Activated T-cell treated with anti-CD3 and anti-CD28 coated beads for 4 hours (primary cell): ENCODE measurements at places on chromosomes 12 and 14.
A peak's percentile ranks its signal among the peaks of the same experiment; 100 is the strongest.

- DNase-seq: no peak
These were observed 25.4 kb downstream of the TTC6 start for GRCh38 chr14:37620856-37621255.

DNA sequence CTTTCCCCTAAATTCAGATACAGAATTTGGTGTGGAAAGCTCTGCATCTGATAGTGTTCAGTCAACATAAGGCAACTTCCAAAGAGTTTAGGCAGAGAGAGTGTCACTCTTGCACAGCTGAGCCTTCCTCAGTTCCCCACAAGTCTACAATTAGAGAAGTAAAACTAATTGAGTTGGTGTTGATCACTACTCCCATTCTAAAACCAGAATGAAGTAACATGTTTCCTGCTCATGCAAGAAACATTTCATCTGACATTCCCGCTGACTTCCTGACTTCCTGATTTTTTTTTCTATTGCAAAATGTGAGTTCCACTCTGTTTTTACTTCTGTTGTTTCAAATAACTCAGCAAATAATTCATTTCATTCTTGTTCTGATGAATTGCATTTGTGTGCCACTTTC, 271.0 kb downstream of the ALG10B start:
- DNase-seq: no peak

DNA sequence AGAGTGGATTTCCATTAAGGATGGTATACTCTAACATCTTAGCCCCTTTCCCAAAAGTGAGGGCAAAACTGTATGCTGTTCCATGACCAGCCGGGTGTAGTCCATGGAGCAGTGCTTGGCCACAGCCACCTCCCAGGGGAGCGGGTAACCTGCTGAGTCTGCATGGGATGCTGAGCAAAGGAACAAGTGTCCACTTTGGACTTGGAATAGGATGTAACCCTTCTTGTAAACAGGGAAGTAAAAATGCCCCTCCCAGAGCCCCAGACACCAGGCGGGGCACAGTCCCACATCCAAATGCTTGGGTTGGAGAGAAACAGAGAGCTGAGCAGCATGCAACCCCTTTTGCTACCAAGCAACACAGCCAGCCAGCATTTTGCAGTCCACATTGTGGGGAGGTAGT, 65.6 kb downstream of the ACTN1 start:
- no peak for DNase-seq

- no peak for DNase-seq
These were observed 58.3 kb downstream of the PRKCH start for GRCh38 chr14:61379639-61380184.

DNA sequence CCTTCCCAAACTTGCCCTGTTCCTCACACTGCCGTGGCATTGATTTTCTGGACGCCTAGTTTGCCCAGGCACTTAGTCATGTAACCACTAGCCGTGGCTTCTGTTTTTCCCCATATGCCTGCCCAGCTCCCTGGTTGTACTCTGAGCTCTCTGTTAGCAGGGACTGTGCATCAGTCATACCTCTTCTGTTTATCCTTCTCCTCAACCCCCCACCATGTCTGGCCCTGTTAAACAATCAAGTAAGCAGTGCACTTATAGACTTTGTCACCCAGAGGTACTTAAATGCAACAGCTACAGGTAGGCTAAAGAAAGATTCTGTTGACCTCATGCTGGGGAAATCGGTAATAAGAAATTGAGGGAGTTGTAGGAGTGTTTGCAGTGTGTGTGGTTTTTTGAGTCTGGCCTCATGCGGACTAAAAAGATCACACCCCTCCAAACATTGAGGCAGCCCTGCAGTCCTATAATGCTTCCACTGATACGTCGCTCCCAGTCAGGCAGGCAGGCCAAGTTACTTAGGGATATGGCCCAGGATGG, 17.0 kb downstream of the UBE3B start:
- DNase-seq: no peak

DNA sequence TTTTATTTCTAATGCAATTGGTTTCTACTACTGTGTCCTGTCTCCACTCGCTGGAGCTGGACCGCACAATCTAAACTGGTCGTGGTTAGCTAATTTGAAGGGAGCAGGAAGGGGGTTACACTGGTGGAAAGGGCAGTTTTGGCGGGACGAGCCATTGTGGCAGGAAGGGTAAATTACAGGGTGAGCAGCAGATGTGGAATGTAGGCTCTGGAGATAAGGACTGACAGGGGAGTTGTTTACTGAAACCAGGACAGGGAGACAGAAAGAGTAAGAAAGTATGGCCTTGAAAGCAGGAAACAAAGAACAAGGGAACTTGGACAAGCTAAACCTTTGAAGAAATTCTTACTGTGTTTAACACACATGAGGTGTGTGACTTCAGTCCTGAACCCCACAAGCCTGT, 147.8 kb downstream of the ATXN7L3B start:
- no peak for DNase-seq

DNA sequence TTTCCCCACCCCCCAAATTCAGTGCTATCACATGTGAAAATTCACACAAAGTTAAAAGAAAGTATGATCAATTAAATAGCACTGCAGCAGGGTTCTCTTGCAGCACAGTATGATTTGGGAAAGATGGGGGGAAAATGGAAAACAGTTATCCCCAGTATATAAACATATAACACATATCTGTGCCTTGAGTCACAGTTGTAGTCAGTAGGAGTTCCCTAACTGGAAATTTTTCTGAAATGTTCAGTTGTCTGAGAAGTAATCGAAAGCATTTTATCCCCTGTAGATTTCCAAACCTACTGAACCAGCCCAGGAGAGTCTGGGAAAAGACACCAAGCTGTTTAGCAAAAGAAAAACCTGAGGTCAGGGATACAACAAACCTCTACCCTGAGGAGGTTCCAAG, 47.0 kb downstream of the C12orf50 start:
- no peak for DNase-seq

GRCh38 chr14:53715193-53715721, 241.4 kb downstream of the BMP4 start:
- no peak for DNase-seq

DNA sequence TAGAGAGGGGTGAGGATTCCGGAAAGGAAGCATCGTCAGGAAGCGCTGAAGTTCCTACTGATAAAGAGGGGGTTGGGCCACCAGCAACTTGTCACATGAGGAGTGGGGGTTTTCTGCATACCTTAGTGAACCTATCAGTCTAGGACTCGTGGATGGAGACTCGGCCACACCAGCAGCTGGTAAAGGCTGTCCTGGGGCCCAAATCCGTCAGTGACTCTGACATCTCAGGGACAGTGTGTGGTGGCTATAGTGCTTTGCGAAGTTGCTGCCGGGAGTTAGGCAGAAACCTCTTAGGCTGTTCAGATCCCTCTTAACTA, 16.4 kb downstream of the RNASE2 start:
- no peak for DNase-seq

- no peak for DNase-seq
These were observed 542.4 kb downstream of the DIO2 start for GRCh38 chr14:79668951-79669350.

DNA sequence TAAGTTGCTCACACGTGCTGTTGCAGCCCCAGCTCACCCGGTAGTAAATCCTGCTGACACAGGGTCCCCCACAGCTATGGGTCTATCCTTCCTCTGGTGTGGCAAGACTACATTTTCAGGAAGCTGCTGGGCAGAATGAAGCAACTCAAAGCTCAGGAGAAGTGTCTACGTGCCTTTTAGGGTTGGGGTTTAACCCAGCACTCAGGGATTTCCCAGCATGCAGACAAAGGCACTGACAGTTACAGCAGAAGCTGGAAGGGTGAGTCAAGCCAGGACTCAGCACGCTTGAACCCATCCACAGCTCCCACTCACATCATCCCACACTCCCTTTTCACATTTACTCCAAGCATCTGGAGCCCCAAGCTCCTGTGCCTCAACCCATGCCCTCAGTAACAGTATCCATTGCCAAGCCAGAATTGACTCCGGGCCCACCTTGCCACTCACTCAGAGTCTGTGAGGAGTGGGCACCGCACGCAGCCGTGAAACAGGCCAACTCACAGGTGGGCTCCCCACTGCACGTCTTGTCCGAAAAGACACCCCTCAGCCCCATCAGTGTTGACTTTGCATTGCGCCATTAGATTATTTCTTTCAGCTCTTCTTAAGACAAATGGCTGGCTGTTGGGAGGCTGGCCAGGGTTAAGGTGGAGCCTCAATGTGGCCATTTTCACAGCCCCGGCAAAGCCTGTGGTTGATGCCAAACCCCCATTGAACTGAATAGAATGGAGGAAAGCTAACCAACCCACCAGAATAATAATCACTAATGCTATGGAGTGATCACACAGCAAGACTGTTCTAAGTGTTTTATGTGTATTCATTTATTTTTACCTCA, 59.6 kb downstream of the ZFP36L1 start:
- no peak for DNase-seq

GRCh38 chr12:74896186-74896585, 313.5 kb downstream of the KCNC2 start:
- DNase-seq: no peak

- no peak for DNase-seq
These were observed 159.3 kb downstream of the TTC8 start for GRCh38 chr14:88983755-88984154.

- DNase-seq: no peak
These were observed 45.5 kb downstream of the DERA start for GRCh38 chr12:15956413-15957185.

DNA sequence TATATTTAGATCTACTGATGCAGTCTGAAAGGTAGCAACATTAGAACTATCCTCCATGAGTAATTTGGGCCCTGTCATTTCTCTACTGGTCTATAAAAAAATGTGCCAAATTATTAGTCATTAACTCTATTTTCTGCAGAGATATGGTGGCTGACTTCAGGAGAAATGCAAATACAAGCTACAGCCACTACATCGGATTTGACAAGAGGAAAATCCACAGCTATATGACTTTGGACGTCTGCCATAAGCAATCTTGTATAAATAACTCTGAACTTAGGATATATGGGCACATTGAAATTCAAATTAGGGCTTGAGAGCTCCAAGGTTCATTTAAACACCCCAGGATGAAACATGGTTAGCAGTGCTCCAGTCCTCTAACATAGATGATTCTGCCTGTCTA, 983.0 kb upstream of the LRFN5 start:
- DNase-seq: no peak

GRCh38 chr12:62044450-62045135, 215.6 kb upstream of the USP15 start:
- no peak for DNase-seq

- no peak for DNase-seq
These were observed 83.1 kb downstream of the ANO6 start for GRCh38 chr12:45298721-45299692.

- peak; percentile 42 for DNase-seq
These were observed 19.3 kb downstream of the ZC2HC1C start for GRCh38 chr14:75088566-75089373.

- DNase-seq: no peak
These were observed 1888.1 kb upstream of the SEL1L start for GRCh38 chr14:83421711-83422110.

GRCh38 chr12:93273834-93274564, 103.7 kb upstream of the NUDT4 start:
- no peak for DNase-seq

GRCh38 chr14:75542588-75543091, 20.4 kb downstream of the BATF start:
- DNase-seq: peak; percentile 72

DNA sequence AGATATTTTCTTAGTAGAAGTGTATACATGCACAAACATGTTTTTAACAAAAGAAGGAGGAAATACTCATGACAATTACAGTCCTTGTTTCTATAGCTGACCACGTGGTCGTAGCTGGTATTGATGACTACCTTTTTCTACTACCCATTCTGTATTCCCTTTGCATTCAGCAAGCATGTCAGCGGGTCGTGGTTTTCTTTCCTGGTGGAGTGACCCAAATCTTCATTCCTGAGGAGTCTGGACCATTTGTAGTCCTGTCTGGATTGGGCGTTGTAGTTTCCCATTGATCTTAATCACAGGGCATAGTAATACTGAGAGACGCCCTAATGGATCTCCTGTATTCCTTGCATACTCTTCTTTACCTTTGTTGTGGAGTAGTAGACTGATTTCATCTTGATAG, 472.1 kb upstream of the RGS6 start:
- DNase-seq: no peak

DNA sequence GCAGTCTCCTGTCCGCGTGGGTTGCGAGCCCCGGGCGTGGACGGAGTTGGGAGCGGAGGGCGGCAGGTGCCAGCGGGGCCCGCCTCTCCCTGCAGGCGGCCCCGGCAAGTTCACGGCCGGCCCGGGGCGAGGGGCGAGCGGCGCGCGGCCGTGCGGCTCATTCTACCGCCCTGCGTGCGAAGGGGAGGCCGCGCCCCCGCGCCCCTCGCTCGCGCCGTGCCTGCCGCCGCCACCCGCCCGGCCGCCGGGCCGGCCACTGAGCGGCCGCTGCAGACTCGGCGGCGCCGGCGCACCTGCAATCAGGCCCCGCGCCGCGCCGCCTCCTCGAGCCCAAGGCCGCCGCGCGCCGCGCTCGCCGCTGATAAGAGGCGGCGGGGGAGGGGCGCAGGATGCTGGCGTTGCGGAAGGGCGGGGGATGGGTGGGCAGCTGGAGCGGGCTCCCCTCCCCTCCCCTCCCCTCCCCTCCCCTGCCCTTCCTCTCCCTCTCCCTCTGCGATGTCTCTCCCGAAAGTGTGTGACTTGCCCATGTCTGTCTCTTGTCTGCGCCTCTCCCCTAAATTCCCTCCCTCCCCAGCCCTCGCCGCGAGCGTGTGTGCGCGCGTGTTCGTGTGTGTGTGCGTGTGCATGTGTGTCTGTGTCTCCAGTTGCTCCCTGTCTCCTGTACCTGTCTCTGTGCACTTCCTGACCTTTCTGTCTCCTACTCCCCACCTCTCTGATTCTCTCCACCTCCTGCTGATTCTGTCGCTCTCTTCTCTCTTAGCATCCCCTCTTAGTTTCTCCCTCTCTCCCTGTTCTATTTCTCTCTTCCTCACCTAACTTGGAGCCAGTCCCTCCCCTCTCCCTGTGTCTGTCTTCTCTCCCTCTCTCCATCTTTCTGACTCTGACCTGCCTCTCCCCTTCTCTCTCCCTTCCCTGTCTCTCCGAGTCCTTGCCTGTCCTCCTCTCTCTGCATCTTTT, 768.1 kb upstream of the TBX3 start:
- DNase-seq: no peak

DNA sequence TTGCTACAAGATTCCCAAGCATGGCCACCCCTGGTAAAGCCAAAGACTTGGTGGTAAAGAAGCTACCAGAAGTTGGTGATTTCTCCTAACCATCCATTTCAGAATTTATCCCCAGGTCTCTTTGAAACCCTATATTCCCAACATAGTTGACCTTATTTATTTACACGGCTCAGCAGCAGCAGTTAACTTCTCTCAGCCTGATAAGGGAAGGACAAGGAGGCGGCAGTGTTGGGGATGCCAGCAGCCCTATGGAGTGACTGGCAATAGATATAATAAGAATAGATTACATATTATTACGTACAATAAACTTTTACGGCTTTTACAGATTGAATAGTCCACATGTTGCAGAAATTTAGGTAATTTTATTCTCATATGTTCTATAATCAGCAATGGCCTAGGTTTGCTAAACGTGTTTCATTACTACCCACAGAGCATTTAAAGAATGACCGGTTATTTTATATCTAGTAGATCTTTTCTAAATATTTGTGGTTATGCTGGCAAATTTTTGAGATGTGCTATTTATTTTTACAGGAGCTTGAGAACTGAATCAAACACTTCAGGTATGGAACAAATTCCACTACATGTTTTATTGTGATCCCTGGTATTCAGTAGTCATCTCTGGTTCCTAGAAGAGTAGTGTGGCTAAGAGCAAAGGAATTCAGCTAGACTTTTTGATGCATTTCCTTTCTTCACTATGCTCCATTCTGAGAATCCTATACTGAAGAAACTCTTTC, 19.8 kb upstream of the PALS1 start:
- no peak for DNase-seq

GRCh38 chr14:99267381-99267780, 4.6 kb downstream of the BCL11B start:
- no peak for DNase-seq
